ENCODE measurements at places on chromosomes 12 and 14. TPM values are rescaled to one million over a fixed set of nuclear protein-coding genes. Genes with fewer than 3 reads are reported as not detected.
A peak's percentile ranks its signal among the peaks of the same experiment; 100 is the strongest.

DNA sequence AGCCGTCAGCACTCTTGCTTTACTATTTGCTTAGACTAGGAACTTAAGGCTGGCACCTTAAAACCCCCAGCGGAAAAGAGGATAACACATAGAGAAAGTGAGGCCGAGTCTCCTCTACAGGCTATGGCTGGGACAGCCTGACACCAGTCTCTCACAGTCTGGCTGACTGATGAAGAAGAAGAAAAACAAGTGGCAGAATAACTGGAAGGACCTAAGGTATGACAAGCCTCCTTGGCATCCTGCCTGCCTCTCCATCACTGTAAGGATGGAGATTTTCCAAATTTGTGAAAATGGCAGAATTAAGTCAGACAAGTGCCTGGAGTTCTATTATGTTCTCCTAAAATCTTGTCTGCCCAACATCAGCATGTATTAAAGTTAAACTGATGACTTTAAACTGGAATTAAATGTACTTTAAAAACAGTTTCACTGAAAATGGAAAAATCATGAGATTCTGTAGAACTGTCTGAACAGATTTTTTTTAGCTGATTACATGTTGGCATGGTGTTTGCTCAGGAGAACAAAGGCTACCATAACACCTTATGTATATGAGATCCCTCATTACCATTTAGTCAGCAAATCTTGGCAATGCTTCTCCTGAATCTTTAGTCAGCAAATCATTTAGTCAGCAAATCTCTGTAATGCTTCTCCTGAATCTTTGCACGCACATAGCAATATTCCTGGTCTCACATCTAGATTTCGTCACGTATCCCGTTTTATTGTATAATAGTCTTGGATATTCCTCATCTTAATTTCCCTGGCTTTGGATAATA, 140.3 kb upstream of the AEBP2 start:
- H3K27me3 ChIP-seq: no peaks in the 10 kb centered on the region
- no peak overlapping the region for H3K4me3 ChIP-seq
- H3K27ac ChIP-seq: no peak overlapping the region
- H3K36me3 ChIP-seq: no peaks in the 10 kb centered on the region
- no peak for DNase-seq
- H3K4me1 ChIP-seq: no peaks in the 10 kb centered on the region

GRCh38 chr14:78130356-78130755, 39.8 kb upstream of the NRXN3 start:
- no peaks in the 10 kb centered on the region for H3K36me3 ChIP-seq
- H3K4me1 ChIP-seq: no peaks in the 10 kb centered on the region
- no peak overlapping the region for H3K27ac ChIP-seq
- DNase-seq: no peak
- H3K4me3 ChIP-seq: no peak overlapping the region

DNA sequence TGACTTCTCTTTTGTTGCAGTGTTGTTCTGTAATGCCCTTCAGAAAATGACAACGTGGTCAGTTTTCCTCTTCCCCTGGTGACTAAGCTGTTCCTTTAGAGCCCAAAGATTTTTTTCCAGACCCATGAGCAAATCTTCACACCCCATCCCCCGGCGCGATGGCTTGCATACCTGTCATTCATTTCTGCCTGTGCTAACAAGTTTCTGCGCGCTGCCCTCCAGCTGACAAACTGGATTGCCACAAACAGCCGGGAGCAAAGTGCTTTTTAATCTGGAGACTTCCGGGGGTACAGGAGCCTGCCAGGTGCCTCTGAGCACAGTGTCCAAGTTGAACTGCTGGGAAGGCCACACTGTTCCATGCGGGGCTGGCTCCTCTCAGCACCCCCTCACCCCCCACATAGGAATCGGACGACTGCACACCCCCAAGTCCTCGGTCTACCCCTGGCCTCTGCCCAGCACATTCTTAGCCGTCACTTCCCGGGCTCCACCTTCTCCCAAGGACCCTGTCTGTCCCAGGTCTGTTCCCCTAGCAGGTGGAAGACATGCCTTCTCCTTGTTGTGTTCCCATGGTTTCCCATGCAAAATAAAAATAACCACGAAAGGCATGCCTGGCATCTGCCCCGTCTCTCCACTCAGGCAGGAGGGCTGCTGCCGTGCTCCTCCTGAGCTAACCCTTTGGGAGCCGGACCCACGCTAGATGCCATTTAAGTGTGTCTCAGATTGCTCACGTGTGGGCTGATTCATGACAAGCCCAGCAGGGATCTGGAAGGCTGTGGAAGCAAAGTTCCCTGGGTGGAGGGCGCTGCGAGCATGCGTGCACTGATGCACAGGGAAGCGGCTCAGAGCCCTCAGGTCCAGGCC, 14.1 kb downstream of the RILPL1 start:
- H3K27ac ChIP-seq: peak overlapping the region; percentile 72
- DNase-seq: peak; percentile 91
- peaks cover 15% of the 10 kb centered on the region for H3K4me1 ChIP-seq
- peaks cover 57% of the 10 kb centered on the region for H3K36me3 ChIP-seq
- H3K27me3 ChIP-seq: no peaks in the 10 kb centered on the region

DNA sequence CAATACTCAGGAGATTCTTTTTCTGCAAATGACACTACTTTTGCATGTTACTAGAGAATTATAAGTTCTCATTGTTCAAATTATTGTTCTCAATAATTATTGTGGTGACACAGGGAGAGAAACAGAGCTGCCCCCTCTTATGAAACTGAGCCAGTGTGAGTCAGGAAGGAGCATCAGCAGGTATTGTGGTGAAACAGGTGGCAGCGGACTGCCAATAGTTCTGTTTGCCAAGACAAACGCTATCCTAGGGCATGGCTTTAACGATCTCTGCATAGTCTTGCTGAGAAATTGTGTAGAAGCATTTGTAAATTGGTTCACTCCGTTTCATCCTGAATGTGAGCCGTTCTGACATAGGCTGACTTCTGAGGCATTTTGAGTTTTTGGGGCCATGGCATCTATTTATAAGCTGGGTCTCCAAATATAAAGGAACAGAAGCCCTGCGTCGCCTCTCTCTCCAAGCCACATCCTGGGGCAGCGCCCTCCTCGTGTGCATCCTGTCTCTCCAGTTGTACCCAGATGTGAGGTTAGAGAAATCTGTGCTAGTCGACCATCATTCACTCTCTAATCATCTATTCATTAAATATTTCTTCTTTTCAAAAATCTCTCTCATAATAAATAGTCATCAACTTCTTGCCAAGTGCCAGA, 15.8 kb upstream of the PPP4R4 start:
- no peaks in the 10 kb centered on the region for H3K4me1 ChIP-seq
- no peak for DNase-seq
- no peak overlapping the region for H3K4me3 ChIP-seq
- no peak overlapping the region for H3K27ac ChIP-seq
- no peaks in the 10 kb centered on the region for H3K27me3 ChIP-seq

GRCh38 chr12:8087666-8088065, 5.6 kb downstream of the NECAP1 start:
- H3K36me3 ChIP-seq: peaks cover 27% of the 10 kb centered on the region
- no peak for DNase-seq
- H3K27me3 ChIP-seq: no peaks in the 10 kb centered on the region
- H3K4me1 ChIP-seq: no peaks in the 10 kb centered on the region

DNA sequence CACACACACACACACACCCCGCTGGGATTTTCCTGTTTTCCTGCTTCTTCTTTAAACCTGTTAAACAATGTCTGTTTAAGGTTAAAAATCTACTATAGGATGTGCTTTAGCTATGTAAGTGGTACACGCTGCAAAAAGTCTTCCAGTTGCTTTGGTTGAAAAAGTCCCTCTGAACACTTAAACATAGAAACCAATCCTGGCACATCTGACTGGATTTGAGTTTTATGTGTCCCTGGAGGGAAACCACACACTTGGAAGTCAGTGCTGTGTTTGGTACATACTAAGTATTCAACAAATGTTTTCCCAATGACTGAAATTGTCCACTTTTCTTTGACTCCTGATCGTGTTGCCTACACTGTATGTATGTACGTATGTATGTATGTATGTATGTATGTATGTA, 22.0 kb downstream of the CFL2 start:
- H3K27ac ChIP-seq: no peak overlapping the region
- peaks cover 3% of the 10 kb centered on the region for H3K4me1 ChIP-seq
- H3K4me3 ChIP-seq: no peak overlapping the region
- no peaks in the 10 kb centered on the region for H3K36me3 ChIP-seq
- no peak for DNase-seq

- H3K27me3 ChIP-seq: no peaks in the 10 kb centered on the region
- H3K27ac ChIP-seq: no peak overlapping the region
- DNase-seq: no peak
- no peak overlapping the region for H3K4me3 ChIP-seq
Observed at GRCh38 chr14:51410897-51411296, 170.8 kb downstream of the TMX1 start.

- H3K4me3 ChIP-seq: no peak overlapping the region
- no peaks in the 10 kb centered on the region for H3K36me3 ChIP-seq
- no peaks in the 10 kb centered on the region for H3K27me3 ChIP-seq
- no peaks in the 10 kb centered on the region for H3K4me1 ChIP-seq
- H3K27ac ChIP-seq: no peak overlapping the region
- DNase-seq: no peak
Observed at GRCh38 chr12:25100194-25101091, 94.5 kb downstream of the DNAI7 start.

DNA sequence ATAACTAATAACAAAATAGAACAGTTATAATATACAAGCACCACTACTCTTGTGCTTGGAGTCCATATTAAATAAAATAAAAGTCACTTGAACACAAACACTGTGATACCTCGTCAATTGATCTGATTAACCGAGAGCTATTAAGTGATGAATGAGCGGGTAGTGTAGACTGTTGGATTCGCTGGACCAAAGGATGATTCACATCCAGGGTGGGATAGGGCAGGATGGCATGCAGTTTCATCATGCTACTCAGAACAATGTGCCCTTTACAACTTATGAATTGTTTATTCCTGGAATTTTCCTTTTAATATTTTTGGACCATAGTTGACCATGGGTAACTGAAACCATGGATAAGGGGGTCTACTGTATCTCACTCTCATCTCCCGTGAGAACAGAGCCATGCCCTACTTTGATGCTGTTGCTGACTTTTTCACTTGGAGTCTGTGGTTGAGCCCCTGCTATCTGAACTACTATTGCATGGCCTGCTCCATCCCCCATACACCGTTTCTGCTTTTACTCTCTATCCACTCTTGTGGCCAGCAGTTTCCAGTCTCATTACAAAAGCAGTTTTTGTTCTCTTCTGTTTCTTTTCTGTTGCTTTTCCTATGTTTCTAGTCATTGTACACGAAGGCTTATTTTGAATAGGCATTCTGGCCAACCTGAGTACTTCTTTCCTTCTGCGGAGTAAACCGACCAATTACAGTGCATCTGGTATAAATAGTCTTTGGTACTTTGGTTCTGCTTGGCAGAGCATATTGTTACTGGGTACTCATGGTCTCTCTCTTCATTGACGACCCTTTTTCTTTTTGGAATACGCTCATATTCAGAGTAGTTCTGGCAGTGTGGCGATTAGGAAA, 12.2 kb downstream of the TMTC2 start:
- H3K27ac ChIP-seq: no peak overlapping the region
- H3K27me3 ChIP-seq: no peaks in the 10 kb centered on the region
- DNase-seq: no peak
- H3K4me1 ChIP-seq: no peaks in the 10 kb centered on the region

Gene TTC6
- not detected for total RNA-seq

Gene SIRT4
- not detected for total RNA-seq

Gene TMEM121
- total RNA-seq: 34.6 TPM
